Liver (tissue), 10 donors: ENCODE measurements at places on chromosomes 12 and 14. TPM values are rescaled to one million over a fixed set of nuclear protein-coding genes. Genes with fewer than 3 reads are reported as not detected.

DNA sequence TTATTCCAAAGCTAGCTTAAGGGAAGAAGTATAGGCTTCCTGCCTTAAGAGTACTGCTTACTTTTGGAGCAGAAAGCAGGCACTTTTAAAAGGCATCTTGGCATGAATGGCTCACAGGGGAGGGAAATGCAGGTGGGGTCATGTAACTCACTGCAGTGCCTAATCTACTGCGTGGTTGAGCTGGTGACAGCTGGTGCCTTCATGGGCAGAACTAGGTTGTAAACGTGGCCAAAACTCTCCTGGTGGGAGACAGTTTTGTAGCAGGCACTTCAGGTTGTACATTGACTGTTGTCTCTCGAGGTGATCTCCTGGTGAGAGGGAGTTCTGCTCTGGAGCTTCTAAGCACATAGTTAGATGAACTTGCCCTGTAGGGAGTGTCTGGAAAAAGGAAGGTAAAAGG, 962.5 kb downstream of the DIO2 start:
- no peak for DNase-seq

DNA sequence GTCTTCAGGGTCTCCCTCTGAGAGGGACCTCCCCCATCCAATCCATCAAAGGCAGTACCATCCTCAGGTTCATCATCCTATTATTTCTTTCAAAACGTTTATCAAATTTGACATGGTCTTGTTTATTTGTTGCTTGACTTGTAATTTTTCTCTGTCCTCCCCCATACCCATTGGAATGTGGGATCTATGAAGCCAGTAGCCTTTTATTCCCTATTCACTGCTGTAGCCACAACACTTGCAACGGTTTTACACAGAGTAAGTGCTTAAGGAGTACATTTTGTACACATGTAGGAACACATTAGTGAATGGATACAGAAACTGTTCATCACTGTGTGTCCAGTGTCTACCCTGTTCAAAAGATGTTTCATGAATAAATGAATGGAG, 41.5 kb downstream of the IGF1 start:
- no peak for DNase-seq

The EP400 gene
- 9.0 TPM for total RNA-seq

The SETD3 gene
- total RNA-seq: 39.7 TPM

DNA sequence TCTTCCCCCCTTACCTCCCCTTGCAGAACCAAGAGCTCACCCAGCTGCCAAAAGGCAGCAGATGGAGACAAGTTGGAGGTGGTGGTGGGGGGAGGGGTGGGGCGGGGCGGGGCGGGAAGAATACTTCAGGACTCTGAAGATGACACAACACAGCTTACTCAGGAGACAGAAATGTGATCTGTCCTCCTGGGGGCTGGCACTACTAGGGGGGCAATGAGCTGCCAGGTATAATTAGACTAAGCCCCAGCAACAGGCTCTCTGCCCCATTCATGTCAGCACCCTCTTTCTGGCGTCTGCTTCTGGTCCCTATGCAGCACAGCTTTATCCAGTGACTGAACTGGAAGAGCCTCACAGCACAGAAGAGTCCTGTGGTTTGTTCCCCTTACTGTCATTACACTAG, 407.0 kb downstream of the MED13L start:
- DNase-seq: no peak

GRCh38 chr14:24595073-24595808, 14.2 kb downstream of the GZMH start:
- no peak for DNase-seq

- DNase-seq: no peak
Measured at GRCh38 chr12:109879351-109880042, 844 bp downstream of the GLTP start.

DNA sequence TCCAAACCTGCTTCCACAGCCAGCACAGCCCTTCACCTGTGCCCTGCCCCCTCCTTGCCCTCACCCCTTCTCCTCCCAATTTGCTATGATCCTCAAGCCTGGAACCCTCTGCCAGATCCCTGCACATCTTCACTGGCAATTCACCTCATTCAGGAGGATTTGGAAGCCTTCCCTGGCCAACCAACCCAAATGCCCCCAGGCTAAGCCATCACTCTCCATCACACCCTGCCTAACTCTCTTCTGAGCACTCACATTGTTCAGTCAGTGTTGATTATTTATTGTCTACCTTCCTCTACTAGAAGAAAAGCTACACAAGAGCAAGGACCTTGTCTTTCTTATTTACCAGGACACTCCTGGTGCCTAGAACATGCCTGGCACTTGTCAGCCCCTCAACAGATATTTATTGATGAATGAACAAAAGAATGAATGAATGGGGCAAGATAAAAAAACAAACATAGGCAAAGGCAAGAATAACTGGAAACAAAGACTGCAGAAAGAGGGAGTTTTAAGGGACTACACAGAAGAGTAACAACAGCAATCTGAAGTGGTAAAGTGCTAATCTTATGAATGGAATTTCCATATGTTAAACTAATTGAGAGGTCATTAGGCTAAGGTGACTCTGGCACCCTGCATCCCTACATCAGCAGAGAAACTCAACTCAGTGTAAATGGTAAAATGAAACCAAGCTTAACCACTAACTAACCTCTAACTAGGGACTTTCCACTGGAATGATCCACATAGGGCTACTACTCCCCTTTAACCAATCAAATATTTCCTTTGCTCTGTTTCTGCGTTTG, 33.4 kb downstream of the TMTC1 start:
- DNase-seq: no peak

The ANKRD33 gene
- not detected for total RNA-seq

DNA sequence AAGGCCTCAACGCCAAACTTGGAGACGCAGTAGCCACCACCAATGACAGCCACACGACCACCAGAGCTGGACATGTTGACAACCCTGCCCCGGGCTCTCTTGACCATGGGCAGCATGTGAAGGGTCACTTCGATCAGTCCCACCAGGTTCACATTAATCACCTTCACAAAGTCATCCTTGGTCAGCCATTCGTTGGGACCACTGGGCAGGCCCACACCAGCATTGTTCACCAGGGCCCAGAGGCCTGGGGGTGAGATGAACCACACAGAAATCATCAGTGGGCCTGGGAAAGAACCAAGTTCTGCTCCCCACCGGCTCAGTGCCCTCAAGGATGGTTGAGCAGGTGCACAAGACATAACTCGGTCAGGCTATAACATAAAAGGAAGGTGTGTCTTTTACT, 4.0 kb downstream of the SDR9C7 start:
- no peak for DNase-seq

- peak; percentile 34 for DNase-seq
Measured at GRCh38 chr12:91818227-91819131, 327.2 kb downstream of the BTG1 start.

GRCh38 chr12:42015051-42015461, 129.6 kb downstream of the GXYLT1 start:
- no peak for DNase-seq

- no peak for DNase-seq
Measured at GRCh38 chr12:44317651-44318126, 481.8 kb downstream of the TMEM117 start.

The SERPINA3 gene
- 2,087 TPM for total RNA-seq

GRCh38 chr12:132948146-132949066, 7.7 kb downstream of the ZNF605 start:
- no peak for DNase-seq

DNA sequence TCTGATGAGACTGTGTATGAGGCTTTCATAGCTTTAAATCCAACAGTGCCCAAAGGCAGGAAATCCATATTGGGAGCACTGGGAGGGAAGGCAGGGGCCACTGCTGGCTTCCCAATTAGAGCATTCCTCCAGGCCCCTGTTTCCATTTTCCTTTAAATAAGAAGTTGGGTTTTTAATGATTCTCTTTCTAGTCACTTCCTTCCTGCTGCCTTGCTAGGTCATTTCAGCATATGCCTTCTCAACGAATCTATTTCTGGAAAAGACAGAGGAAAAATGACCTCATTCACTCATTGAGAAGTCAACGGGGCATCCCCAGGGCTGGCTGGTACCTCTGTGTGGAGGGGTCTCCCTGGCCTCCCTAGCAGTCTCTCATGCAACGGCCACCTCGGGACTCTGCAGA, 43.5 kb downstream of the IGF1 start:
- no peak for DNase-seq

The BRAP gene
- 8.3 TPM for total RNA-seq

The KRT83 gene
- total RNA-seq: not detected

The IL22 gene
- total RNA-seq: not detected

The USP5 gene
- 41.0 TPM for total RNA-seq

DNA sequence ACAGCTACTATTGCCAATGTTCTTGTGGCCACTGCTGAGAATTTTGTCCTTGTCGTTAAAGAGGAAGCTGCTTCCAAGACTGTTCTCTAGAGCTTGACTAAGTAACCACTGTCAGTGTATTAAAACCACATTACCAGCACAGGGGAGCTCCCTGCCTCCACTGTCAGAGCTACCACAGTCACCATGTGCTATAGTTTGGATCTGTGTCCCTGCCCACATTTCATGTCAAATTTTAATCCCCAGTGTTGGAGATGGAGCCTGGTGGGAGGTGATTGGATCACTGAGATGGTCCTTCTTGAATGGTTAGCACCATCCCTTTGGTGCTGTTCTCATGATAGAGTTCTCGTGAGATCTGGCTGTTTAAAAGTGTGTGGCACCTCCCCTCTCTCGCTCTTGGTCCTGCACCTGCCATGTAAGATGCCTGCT, 23.2 kb upstream of the RAP1B start:
- DNase-seq: no peak

The MSRB3 gene
- total RNA-seq: 3.5 TPM

DNA sequence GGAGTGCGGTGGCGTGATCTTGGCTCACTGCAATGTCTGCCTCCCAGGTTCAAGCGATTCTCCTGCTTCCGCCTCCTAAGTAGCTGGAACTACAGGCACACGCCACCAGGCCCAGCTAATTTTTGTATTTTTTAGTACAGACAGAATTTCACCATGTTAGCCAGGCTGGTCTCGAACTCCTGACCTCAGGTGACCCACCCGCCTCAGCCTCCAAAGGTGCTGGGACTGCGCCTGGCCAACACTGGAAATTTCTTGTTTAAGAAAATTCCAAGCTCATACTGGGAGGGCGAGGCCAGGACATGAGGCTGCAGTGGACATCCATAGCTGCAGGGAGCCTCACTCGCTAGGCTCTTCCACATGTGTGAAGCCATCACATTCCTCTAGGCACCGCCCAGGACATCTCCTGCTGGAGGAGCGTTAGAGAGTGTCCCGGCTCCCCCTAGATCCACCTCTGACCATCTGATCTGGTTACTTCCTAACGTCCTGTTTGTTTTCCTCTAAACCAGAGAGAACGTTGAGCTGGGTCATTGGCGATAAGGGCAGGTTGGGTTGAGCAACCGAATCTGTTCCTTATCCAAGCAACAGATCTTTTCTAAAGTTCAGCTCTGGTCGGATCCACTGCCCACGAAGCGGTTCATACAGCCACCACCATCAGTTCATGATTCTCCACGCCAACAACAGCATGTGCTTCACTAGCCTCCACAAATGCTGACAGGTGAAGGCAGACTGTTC, 108.2 kb upstream of the MED13L start:
- DNase-seq: peak; percentile 42

GRCh38 chr14:26395726-26396125, 202.1 kb downstream of the NOVA1 start:
- DNase-seq: no peak

GRCh38 chr12:57429473-57430111, 1.3 kb downstream of the R3HDM2 start:
- no peak for DNase-seq

The KRT3 gene
- total RNA-seq: not detected

GRCh38 chr12:78483767-78484315, 380.7 kb upstream of the SYT1 start:
- no peak for DNase-seq

The RFLNA gene
- total RNA-seq: 0.05 TPM

DNA sequence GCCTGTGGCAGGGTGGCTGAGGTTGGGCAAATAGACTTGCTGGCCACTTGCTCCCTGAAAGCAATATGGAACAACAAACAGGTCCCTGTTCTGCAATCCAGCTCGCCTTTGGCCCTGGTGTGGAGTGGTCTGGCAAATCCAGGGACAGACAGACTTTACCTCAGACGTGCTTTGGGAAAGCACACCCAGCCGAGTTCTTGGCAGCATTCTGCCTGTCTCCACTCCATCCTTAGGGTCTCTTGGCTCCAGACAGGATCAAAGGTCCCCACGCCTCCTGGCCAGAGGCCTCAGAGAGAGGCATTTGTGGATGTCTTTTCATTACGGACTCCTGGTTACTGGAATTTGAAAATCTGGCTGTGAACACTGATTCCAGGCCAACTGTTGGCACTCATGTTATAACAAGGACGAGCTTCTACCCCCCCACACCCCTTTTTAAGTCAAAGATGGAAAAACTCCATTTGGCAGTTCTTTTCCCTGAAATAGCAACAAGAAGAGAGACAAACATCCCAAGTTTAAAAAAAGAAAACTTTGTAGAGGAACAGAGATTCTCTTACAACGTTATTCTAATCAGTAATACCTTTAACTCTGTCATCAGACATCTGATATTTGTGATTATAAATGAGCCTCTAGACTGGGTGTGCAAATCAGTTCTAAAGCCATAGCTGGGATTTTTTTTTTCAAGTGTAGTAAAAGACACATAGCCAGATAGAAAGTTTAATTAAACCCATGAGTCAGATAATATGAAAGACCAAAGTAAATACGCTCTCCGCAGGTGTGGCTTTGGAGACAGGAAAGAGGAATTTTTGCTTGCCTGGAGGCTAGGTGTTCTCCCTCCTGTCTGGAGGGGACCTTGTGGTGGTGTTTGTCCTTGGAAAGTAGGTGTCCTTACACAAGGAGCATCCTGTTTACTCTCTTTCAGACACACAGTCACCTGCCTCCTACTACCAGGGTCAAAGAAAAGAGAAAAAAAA, 60.7 kb downstream of the GALNT8 start:
- no peak for DNase-seq

DNA sequence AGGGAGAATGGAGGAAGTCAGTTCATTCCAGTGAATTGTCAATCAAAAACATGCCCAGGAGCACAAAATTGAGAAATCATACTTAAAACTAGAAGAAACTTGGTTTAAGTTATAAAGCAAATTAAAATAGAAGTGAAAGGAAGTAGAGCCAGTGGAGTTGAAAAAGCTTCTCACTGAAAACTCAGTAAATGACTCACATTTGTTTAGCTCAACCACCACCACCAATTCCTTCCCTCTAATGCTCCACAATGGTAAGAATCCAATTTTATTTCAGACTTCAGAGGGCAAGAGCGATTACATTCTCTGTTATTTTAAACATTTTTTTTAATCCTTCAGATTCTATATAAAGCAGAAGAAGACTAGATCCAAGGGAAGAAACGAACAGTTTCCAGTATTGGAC, 19.4 kb downstream of the UTP20 start:
- no peak for DNase-seq

- DNase-seq: peak; percentile 63
Measured at GRCh38 chr14:71932229-71932981, at the start of gene RGS6. Gene RGS6 (plus strand): TSS chr14:71932429.

- DNase-seq: no peak
Measured at GRCh38 chr14:90808759-90809529, 7.3 kb downstream of the TTC7B start.
